Left ventricle myocardium inferior (tissue), 1 donor: ENCODE measurements at places on chromosomes 3 and 15.

DNA sequence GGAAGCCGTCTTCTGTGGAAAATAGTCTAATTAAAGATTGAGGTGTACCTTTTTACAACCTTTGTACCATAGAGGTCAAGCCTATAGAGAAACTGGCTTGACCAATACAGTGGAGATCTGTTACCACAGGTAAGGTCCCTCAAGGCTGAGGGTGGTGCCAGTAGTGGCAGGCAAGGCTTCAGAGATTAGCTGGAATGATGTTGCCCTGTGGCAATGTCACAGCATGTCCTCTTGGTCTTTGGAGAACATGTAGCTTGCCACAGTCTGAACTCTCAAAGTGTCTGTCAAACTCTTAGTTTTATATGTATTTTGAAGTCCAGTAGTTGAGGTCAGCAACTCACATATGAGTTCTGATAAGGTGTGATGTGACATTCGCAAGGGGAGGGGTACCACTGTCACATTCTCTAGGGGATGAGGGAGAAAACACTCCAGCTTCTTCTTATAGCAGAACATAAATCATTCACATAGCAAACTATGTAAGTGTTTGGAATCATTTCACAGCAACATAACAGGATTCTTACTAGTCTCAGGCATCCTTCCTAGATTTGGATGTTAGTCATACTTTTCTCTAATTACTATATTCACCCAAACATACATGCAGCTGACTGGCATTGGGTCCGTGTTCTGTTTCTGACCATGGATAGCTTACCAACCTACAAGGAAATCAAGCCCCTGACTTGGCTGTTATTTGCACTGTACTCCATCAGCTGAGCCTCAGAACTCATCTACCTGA is 173.6 kb downstream of the UBE2E2 start:
- H3K4me1 ChIP-seq, result no peaks in the 10 kb centered on the region
- no peak overlapping the region for H3K27ac ChIP-seq
- DNase-seq, result no peak

- DNase-seq, result no peak
- peaks cover 11% of the 10 kb centered on the region for H3K4me1 ChIP-seq
- H3K4me3 ChIP-seq, result no peak overlapping the region
- no peaks in the 10 kb centered on the region for H3K27me3 ChIP-seq
- H3K36me3 ChIP-seq, result no peaks in the 10 kb centered on the region
These were observed 4.9 kb downstream of the MESP2 start for GRCh38 chr15:89781055-89781454.

DNA sequence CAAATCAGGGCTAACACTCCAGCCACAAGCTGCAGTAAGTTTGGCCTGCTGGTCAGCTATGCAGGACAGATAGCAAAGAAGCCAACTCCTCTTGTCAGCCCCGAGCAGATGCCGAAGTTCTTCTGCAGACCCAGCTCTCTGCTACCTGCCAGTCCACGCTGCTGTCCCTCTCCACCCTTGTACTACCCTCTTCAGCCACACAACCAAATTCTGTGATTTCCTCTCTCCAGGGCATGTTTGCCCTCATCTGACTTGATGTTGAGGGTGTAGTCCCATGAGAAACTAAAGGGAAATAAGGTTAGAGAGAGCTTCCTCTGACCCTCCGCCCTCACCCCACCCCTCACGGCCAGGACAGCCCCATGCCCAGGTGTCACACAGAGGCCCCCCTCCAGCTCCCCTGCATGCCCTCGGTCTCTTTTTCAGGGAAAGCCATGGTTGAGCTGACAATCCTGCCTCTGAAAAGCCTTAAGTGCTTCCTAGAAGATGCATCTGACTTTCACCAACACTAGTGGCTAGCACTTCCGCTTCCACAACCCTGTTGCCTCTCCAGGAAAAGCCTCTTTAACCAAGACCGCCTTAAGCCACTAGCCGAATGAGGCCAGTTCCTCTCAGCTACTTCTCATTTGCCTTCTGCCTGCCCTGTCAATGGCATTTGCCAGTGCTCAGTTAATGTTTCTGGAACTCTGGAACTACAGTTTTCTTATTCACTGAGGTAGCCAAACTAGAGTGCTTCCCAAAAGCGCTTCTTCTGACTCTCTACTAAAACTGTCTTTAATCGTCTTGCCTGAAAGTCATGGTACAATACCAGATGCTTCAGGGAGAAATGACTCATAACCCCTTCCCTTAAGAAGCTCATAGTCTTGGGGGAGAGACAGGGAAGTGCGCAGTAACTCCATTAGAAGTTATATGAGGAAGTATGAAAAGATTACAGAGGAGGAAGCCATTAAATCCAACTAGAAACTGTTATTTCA is 300.4 kb upstream of the STT3B start:
- no peak overlapping the region for H3K4me3 ChIP-seq

DNA sequence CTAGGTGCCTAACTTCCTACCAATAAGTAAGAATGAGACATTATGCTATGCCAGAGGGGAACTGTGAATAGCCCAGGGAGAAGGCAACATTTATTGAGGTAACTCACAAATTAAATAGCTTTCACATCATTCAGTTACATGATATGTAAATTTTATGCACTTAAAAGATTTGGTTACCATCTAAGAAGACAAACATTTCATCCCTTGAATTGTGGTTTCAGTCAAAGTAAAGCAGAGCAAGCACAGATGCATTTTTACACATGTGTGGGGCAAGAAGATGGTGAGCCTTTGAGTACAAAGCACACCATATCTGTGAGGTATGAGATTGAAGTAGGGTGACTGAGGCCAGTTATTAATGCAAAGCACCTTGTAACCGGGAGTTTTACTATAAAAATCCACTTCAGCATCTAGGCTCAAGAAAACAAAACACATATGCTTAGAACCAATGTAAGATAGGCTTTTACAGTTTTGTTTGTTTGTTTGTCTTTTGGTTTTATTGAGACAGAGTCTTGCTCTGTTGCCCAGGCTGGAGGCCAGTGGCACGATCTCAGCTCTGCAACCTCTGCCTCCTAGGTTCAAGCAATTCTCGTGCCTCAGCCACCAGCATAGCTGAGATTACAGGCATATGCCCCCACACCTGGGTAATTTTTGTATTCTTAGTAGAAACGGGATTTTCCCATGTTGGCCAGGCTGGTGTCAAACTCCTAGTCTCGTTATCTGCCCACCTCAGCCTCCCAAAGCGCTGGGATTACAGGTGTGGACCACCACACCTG is 3.5 kb downstream of the PLSCR2 start:
- no peaks in the 10 kb centered on the region for H3K36me3 ChIP-seq
- H3K27ac ChIP-seq, result no peak overlapping the region
- no peaks in the 10 kb centered on the region for H3K27me3 ChIP-seq
- no peak for DNase-seq
- H3K4me1 ChIP-seq, result peaks cover 14% of the 10 kb centered on the region

GRCh38 chr3:11803977-11804892 is 42.5 kb downstream of the TAMM41 start:
- H3K27ac ChIP-seq, result no peak overlapping the region
- H3K27me3 ChIP-seq, result no peaks in the 10 kb centered on the region

DNA sequence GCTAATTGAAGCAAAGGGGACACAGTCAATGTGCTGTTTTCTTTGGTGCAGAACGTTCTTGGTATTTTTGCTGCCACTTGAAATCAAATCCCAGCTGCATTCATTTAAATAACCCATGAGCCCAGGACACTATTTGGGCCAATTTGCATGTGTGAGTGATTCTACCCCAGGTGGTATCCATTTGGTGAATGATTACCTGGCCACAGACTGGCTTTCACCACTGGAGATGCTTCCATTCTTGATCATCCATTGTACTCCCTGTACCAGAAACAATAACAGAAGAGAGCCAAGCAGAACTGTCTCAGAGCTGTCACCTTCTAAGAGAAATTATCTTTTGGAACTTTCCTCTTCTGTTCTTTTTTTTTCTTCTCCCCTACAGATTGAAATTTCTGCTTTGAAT is 139.7 kb upstream of the RARB start:
- H3K27me3 ChIP-seq, result no peaks in the 10 kb centered on the region
- H3K27ac ChIP-seq, result no peak overlapping the region
- no peak for DNase-seq
- H3K4me1 ChIP-seq, result no peaks in the 10 kb centered on the region
- no peak overlapping the region for H3K4me3 ChIP-seq
- H3K36me3 ChIP-seq, result no peaks in the 10 kb centered on the region

DNA sequence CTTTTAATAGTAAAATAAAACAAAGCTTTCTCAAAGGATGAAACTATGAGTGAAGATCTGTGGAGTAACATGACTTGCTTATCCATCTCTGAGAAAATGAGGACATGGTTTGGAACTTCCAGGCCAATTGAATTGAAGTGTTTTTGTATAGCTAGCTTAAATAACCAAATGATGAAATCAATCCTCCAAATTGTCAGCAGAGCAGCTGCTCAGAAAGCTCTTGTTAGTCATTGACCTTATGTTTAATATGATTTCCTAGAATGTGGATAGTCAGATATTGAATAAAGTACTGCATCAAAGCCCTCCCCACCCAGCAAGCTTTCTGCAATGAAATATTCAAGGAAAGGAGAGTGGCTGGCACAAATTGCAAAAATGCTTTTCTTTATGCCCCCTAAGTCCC is 437.2 kb downstream of the MFSD1 start:
- no peak overlapping the region for H3K27ac ChIP-seq
- no peak overlapping the region for H3K4me3 ChIP-seq
- H3K27me3 ChIP-seq, result no peaks in the 10 kb centered on the region
- DNase-seq, result no peak
- H3K4me1 ChIP-seq, result no peaks in the 10 kb centered on the region

GRCh38 chr15:26182441-26182840 is 319.3 kb upstream of the ATP10A start:
- H3K36me3 ChIP-seq, result no peaks in the 10 kb centered on the region
- no peaks in the 10 kb centered on the region for H3K27me3 ChIP-seq
- no peak overlapping the region for H3K27ac ChIP-seq
- H3K4me1 ChIP-seq, result no peaks in the 10 kb centered on the region

GRCh38 chr15:35455201-35455600 is 90.8 kb downstream of the DPH6 start:
- no peaks in the 10 kb centered on the region for H3K27me3 ChIP-seq
- no peak overlapping the region for H3K4me3 ChIP-seq
- H3K27ac ChIP-seq, result no peak overlapping the region
- no peaks in the 10 kb centered on the region for H3K4me1 ChIP-seq

DNA sequence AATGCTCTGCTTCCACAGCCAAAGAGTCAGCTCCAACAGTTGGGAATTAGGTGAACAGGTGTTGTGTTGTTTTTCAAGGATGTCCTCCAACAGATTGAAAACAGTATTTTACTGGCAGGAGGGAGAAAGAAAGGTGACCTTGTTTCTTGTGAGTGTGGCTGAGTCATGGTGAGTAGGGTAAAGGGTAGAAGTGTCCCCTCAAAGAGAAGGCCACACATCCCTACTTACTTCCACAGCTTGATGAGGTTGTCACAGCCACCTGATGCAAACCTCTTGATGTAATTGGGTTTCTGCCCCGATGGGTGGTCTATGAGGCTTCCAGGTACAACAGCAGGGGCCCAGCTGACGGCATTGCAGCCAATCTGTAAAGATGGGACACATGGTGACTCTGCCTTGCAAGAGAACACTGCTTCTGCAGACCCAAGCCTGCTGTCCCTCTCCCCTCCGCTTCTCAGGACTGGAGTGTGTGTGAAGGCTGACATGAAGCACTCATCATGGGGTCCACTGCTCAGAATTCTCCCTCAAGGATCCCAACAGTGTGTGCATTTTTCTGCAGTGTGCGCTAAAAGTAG is 12.7 kb upstream of the GHRL start:
- H3K36me3 ChIP-seq, result peaks cover 93% of the 10 kb centered on the region
- no peak for DNase-seq
- no peak overlapping the region for H3K27ac ChIP-seq

DNA sequence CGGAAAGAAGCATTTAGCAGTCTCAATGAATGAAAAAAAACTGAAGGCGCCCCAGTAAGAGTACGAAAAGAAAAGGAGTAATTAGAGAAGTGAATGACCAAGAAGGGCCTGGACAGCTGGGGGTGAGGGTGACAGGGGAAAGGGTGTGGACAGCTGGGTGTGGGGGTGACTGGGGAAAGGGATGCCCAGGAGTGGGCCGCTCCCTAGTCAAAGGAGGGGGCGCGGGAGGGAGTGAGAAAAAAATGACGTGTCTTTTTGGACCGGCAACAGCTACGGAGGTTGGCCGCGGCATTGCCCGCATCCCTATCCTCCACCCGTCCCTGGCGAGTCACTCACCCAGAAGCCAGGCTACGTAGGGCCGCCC is 274 bp upstream of the ZCWPW2 start:
- H3K27ac ChIP-seq, result peak overlapping the region; percentile 99
- peak overlapping the region; percentile 83 for H3K4me3 ChIP-seq
- H3K4me1 ChIP-seq, result peaks cover 83% of the 10 kb centered on the region
- no peaks in the 10 kb centered on the region for H3K27me3 ChIP-seq
- no peak for DNase-seq

GRCh38 chr3:30682434-30683155 is 76.2 kb downstream of the TGFBR2 start:
- peaks cover 30% of the 10 kb centered on the region for H3K36me3 ChIP-seq
- no peak for DNase-seq
- H3K27me3 ChIP-seq, result no peaks in the 10 kb centered on the region
- no peak overlapping the region for H3K4me3 ChIP-seq
- peaks cover 100% of the 10 kb centered on the region for H3K4me1 ChIP-seq

GRCh38 chr15:73751899-73752805 is 999 bp downstream of the INSYN1 start:
- peaks cover 42% of the 10 kb centered on the region for H3K4me1 ChIP-seq
- peaks cover 49% of the 10 kb centered on the region for H3K27me3 ChIP-seq
- no peak for DNase-seq
- H3K4me3 ChIP-seq, result peak overlapping the region; percentile 81

DNA sequence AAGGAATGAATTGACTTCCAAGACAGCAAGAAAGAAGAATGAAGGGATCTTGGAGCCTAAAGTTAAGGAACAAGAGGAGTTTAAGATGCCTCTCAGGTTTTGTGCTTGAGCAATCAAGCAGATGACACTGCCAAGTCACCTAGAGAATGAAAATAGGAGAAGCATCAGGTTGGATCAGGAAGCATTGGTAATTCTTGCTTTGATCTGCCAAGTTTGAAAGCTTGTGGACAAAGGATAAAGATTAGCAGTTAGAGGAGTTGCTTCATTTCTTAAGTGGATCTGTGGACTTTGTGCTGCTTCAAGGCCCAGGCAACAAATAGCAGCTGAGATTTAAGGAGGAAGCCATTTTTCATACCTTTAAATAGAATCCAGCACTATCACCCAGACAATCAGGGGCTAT is 35.6 kb downstream of the FRMD5 start:
- H3K4me1 ChIP-seq, result no peaks in the 10 kb centered on the region
- no peak overlapping the region for H3K27ac ChIP-seq
- no peaks in the 10 kb centered on the region for H3K36me3 ChIP-seq
- H3K27me3 ChIP-seq, result no peaks in the 10 kb centered on the region
- no peak overlapping the region for H3K4me3 ChIP-seq

DNA sequence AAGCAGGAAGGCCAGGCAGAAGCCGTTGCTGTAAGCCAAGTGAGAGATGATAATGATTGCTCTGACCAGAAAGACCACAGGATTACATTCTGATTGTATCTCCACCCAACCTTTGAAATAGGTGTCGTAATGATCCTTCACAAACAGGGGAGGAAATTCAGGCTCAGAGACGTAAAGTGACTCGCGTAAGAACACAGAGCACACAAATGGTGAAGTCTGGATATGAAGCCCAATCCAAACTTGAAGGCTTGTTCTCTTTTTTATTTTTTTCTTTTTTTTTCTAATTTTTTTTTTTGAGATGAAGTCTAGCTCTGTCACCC is 25.3 kb upstream of the PIAS1 start:
- no peak overlapping the region for H3K4me3 ChIP-seq
- H3K4me1 ChIP-seq, result peaks cover under 1% of the 10 kb centered on the region
- no peaks in the 10 kb centered on the region for H3K36me3 ChIP-seq

GRCh38 chr3:16207031-16207430 is 32.6 kb downstream of the GALNT15 start:
- H3K36me3 ChIP-seq, result no peaks in the 10 kb centered on the region
- DNase-seq, result no peak
- no peaks in the 10 kb centered on the region for H3K27me3 ChIP-seq

- no peaks in the 10 kb centered on the region for H3K27me3 ChIP-seq
- H3K36me3 ChIP-seq, result no peaks in the 10 kb centered on the region
These were observed 257.0 kb upstream of the UBE2E1 start for GRCh38 chr3:23548706-23549105.
